ENCODE measurements at places on chromosomes 12 and 14.

GRCh38 chr12:40788276-40788675 is 96.0 kb downstream of the CNTN1 start:
- no peak for DNase-seq

DNA sequence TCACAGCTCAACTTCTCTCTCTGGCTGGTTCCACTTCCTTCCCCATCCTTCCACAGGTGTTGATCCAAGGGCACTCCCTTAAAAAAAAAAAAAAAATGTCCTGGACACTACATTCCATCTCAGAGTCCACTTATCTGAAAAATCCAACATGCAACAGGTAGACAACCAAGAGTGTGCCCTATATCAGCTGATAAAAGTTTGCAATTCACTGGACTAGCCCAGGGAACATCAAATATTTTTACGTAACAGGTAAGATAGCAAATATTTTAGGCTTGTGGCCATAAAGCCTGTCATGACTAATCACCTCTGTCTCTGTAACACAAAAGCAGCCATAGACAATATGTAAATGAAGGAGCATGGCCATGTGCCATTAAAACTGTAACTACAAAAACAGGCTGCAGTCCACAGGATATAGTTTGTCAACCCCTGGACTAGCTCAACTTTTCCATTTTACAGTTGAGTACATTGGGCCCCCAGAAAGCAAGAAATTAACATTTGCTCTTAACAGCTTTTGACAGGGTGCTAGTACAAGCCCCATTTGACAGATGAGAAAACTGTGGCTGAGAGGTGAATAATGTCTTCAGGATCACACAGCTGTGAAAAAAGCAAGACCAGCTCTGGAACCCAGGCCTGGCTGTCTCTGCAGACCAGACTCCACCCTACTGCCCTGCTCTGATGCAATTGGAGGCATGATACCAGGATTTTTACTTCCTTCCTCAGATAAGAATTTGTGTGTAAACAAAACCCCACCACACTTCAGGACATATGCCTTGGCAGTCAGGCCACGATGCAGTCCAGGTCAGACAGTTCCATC is 68.9 kb downstream of the CMKLR1 start:
- DNase-seq = no peak

DNA sequence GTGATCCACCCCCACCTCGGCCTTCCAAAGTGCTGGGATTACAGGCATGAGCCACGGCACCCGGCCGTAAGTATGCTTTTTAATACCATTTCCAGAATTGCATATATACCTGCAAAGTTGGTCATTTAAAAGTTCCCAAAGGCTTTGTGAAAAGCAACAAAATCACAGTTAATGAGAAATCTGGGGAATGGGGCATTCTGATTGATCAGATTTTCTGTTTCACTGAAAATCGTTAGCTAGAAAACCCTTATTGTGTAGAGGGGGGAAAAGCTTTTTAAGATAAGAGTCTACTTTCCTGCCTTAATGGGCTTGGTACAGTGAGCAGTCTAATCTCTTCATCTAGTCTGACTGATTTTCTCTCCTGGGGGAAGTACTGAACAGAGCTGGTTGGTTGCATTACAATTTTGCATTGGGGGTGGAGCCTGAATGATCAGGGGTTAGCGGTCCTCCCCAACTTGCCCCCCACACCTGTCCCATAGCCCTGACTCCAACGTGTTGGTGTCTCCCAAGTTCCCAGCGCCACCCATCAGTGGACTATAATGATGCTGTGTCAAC is 23.8 kb downstream of the IL31 start:
- DNase-seq = no peak

- DNase-seq = no peak
Measured at GRCh38 chr14:97376310-97376709, 579.1 kb downstream of the VRK1 start.

GRCh38 chr12:108618079-108618952 is 15.4 kb downstream of the SELPLG start:
- peak; percentile 57 for DNase-seq

- no peak for DNase-seq
Measured at GRCh38 chr12:88591343-88591742, 11.1 kb upstream of the KITLG start.

GRCh38 chr12:106128585-106129328 is 10.0 kb downstream of the NUAK1 start:
- DNase-seq = no peak

GRCh38 chr14:69260190-69260860 is 367 bp downstream of the GALNT16 start:
- DNase-seq = no peak

DNA sequence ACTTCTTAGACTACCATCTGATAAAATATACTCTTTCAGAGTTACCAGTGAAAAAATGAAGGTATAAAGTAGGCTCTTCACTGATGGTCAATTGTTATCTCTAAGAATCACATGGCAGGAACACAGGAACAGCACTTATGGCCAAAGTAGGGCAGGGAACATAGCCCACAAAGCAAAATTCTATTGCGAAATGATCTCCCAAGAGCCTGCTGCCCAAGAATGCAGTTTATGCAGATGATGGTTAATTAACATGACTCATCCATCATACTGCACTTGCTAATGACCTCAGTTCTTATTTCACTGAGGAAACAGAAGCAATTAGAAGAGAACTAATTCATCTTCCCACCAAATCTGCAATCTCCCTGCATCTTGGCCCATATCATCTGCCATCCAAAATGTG is 133.8 kb downstream of the SLC2A13 start:
- DNase-seq = no peak

- no peak for DNase-seq
Measured at GRCh38 chr14:80867091-80867490, 74.4 kb downstream of the CEP128 start.

DNA sequence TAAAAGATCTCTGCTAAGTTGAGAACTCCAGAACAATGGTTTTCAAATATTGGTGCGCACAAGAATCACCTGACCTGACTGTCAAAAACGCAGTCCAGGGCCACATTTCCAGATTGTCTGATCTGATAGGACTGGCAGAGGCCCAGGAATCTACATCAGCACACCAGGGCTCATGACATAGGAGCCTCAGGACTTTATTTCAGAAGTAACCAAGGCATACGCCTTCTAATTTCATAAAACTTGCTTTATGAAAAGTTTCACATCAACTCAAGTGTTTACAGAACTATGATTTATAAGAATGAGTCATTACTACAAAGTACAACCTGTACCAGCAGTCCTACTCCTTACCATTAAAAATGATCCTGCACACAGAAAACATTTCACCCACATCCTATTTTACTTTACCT is 47.7 kb upstream of the PTPRO start:
- DNase-seq = no peak

GRCh38 chr14:102774391-102775153 is 2.7 kb upstream of the TRAF3 start:
- no peak for DNase-seq

DNA sequence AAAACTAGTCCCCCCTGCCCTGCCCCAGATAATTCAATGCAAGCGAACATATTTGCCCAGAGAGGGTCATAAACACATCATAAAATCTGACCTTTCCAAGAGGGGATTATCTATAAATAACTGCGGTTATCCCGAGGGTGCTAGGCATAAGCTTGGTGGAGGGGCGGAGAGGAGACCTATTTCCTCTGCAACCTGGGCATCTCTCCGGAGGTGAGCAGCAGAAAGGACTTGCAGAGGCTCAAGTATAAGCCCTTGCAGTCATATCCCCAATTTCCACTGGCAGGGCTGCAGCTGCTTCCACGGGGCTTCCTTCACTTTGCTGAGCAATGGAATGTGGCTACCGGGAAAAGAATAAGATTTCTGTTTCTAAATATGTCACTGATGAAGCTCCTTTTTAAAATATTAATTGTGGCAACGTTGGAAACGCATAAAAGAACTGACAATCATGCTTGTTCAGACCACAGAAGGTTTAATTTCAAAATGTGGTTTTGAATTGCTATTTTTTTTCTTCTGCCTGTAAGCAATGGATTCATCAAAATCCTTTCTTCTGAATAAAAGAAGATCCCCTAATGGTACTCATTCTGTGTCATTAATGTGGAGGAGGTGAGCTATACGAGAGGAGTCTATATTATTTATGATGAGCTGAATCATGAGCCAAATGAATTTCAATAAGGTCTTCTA is 268.9 kb upstream of the ATP2B1 start:
- DNase-seq = no peak

- no peak for DNase-seq
Measured at GRCh38 chr14:38929416-38929815, 173.6 kb downstream of the SEC23A start.

- DNase-seq = no peak
Measured at GRCh38 chr14:34843011-34843554, 32.1 kb downstream of the BAZ1A start.

DNA sequence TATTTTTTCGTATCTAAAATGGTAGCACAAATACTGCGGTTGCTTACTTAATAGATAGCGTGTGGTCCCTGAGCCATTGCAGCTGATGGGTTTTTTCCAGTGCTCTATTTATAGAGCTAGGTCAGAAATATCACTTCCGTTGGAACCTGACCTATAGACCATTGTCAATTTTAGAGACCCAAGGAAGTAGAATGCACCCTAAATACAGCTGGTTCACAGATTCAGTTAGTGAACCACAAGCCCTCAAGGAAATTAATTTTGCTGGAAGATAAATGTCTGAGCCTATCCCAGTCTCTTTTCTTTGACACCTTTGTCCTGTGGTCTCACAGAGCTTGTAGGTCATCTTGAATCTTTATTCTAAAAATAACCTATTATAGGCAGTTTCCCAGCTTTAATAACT is 391.0 kb downstream of the ZFP36L1 start:
- no peak for DNase-seq

GRCh38 chr12:108090932-108091678 is 38.0 kb upstream of the WSCD2 start:
- DNase-seq = no peak

GRCh38 chr12:111589601-111590000 is 9.5 kb downstream of the ATXN2 start:
- no peak for DNase-seq

DNA sequence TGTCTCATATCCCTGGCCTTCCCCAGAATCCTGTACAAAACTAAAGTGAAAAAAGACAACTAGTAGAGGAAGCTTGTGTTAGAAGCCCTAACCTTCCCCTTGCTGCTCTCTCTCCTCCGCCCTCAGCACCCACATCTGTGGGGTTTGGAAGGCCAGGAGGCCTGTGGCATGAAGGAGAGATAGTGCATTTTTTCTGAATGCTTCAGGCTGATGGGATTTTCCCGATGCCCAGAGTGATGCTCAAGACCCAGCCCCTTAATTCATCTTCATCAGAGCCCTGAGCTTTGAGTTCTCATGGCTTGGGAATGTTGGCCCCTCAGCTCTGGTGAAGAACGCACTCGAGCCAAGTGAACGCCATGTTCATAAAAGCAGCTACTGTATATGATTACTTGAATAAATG is 5.9 kb downstream of the FGF6 start:
- DNase-seq = no peak

- no peak for DNase-seq
Measured at GRCh38 chr14:67982711-67983608, 163.4 kb downstream of the RAD51B start.

- no peak for DNase-seq
Measured at GRCh38 chr12:104630230-104630670, 173.5 kb downstream of the CHST11 start.

DNA sequence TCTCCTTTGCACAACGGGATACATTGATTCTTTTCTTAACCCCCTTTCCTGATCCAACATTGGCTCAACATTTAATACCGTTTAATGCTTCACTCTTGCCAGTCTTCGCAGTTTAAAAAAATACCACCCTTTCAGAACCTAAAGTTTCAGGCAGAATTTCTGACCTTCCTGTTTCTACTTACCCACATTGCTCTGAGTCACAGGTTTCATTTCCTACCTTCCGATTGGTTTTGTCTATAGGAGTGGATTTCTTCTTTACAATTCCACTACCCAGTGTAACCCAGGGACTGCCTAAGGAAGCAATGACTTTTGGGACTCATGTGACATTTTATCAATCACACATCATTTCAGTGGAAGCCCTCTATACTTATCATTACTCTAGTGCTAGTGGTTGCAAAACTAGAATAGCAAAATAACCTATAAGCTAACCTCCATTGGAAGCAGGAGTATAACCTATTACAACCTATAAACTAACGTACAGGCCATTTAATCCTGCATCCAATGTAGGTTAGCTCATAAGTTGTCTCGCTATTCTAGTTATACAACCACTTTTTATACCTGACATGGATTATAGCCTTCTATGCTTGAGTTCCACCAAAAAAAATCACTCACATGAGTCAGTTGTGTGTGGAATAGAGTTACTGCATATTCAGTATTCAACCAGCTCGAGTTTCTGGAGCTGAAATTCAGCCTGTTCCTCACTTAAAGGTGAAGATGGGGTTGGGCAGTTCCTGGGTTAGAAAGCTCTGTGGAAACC is 64.9 kb upstream of the KITLG start:
- DNase-seq = no peak

- DNase-seq = no peak
Measured at GRCh38 chr14:104519721-104520120, 59.8 kb upstream of the C14orf180 start.

DNA sequence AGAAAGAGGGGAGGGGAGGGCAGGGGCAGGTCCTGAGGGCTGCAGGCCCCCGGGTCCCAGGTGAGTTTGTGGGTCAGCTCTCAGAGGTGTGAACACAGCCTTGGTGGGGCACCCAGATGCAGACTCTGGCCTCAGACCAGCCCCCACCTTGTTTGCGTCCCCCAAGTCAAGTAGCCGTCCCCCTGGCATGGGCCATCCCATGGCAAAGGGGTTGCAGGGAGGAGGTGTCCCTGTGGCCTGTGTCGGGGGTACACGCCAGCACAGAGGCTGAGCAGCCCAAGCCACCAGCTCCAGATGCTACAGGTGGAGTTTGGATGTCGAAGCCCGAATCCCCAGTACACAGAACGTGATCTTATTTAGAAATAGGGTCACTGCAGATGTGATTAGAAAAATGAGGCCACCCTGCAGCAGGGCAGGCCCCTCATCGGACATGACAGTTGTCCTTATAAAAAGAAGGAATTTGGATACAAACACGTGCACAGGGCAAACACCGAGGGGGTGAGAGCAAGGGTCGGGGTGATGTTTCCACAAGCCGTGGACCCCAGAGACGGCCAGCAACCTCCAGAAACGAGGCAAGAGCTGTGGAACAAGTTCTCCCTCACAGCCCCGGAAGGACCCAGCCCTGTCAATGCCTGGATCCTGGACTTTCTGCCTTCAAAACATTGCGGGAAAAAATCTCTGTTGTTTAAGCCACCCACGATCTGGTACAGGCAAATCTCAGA is 141.2 kb upstream of the C14orf180 start:
- no peak for DNase-seq

DNA sequence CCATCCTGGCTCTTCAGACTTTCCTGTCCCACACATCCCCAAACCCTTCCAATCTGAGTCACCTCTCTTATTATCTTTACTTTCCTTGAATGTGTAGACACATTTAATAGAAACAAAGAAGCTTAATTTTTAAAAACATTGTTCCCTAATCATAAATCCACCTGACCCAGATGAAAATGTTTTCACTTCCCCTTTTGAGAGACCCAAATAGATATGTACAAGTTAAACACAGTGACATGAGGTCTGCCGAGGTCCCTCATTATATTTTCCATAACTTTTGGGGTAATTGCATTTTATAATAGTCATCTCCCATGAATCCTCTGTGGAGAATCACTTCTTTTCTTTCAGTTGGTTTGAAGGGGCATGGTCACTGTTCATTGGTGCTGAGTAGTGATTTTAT is 191.1 kb downstream of the GRIN2B start:
- no peak for DNase-seq

GRCh38 chr12:48001505-48002413 is 2.5 kb downstream of the COL2A1 start:
- no peak for DNase-seq

All from stimulated activated CD8-positive, alpha-beta memory T cell treated with anti-CD3 and anti-CD28 coated beads, Interleukin-4, amount 100 ng/mL, for 1 hour (primary cell).